Endodermal cell (in vitro differentiated cells): ENCODE measurements at places on chromosomes 12 and 14. TPM values are rescaled to one million over a fixed set of nuclear protein-coding genes. Genes with fewer than 3 reads are reported as not detected.

- DNase-seq: no peak
These were observed 10.7 kb downstream of the LLPH start for GRCh38 chr12:66119870-66120241.

The PPP1R36 gene
- total RNA-seq: 0.24 and 0.59 TPM in 2 replicates

DNA sequence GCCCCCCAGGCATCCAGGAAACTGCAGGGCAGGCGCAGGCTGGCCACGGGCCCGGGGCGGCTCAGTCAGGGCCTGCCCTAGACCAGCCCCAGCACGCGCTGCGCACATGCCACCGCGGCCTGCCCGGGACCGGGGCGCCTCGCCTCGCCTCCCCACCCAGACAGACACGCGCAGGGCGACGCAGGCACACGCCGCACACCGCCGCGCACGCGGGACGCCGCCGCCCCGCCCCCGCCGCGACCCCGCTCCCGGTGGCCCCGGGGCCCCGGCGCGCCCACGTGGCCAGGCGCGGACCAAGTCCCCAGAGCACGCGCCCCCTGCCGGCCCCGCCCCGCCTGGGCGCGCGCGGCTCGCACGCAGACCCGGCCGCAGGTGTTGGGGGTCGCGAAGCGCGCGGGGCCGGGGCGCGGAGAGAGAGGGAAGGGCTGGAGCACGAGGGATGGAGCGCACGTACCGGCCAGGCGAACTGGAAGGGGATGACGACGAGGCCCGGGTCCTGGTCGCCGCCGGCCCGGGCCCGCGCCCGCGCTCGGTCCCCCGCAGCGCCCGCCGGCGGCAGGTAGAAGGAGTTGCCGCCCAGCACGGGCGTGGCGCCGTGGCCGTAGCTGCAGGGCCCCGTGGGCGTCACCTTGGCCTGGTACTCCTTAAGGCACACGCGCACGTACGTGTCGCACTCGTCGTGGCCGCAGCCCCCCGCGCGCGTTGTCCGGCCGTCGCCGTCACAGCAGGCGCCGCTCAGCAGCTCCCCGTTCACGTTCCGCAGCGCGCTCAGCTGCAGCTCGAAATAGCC, 1.1 kb downstream of the JAG2 start:
- DNase-seq: peak; percentile 73

GRCh38 chr14:42490536-42490935, 883.9 kb downstream of the LRFN5 start:
- no peak for DNase-seq

The GPX2 gene
- total RNA-seq: 1.7 and 2.6 TPM in 2 replicates

The FAIM2 gene
- 0.12 TPM in 1 of 3 replicates, not detected in the others for total RNA-seq

The NEMF gene
- total RNA-seq: 59.7 and 82.6 TPM in 2 replicates

The LUM gene
- total RNA-seq: 0.31 to 0.80 TPM (median 0.69 TPM) in 3 replicates
